ENCODE measurements at places on chromosomes 3 and 15.

GRCh38 chr15:37368961-37369360 lies 268.6 kb upstream of the MEIS2 start:
- no peak for DNase-seq

DNA sequence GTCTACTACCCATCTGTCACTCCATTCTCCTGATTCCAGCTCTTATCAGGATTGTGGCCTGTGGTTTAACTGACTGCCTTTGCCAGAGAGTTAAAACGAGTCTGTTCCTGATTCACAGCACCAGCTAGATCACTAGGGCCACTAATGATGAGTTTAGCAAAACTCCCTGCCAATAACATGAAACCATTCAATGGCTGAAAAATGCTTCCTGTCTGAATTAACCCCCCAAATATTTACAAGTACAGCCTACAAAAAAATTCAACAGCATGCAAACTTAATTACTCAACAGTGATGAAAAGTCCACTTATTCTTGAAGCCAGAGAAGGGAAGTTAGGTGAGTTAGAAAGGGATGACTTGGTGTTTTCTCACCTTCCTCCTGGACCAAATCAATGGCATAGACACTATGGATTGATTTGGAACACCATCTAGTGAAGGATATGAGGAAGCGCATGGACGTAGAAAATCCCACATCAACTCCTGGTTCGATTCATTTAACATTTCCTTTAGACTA lies 141.4 kb downstream of the TGFBR2 start:
- no peak for DNase-seq

- DNase-seq, result no peak
Measured at GRCh38 chr3:53850895-53851294, 4.5 kb downstream of the IL17RB start.

DNA sequence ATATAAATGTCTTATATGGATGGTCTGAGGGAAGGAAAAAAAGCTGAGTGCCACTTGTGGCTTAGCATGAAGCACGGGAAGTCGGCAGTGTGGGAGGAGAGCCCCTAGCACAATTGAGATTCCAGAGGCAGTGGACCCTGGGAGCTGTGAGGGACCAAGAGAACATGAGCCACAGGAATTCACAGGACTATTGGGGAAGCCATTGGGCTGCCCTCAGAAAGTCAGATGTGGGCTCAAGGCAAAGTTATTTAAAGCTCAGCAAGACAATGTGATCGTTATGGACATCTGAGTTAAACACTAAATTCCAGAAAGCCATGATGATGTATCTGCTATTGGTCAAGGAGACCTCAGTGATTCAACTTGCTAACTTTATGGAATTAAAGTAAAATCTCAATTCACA lies 380.8 kb upstream of the IL12A start:
- DNase-seq, result no peak

- DNase-seq, result no peak
Measured at GRCh38 chr15:59367022-59367451, 5.6 kb downstream of the MYO1E start.

DNA sequence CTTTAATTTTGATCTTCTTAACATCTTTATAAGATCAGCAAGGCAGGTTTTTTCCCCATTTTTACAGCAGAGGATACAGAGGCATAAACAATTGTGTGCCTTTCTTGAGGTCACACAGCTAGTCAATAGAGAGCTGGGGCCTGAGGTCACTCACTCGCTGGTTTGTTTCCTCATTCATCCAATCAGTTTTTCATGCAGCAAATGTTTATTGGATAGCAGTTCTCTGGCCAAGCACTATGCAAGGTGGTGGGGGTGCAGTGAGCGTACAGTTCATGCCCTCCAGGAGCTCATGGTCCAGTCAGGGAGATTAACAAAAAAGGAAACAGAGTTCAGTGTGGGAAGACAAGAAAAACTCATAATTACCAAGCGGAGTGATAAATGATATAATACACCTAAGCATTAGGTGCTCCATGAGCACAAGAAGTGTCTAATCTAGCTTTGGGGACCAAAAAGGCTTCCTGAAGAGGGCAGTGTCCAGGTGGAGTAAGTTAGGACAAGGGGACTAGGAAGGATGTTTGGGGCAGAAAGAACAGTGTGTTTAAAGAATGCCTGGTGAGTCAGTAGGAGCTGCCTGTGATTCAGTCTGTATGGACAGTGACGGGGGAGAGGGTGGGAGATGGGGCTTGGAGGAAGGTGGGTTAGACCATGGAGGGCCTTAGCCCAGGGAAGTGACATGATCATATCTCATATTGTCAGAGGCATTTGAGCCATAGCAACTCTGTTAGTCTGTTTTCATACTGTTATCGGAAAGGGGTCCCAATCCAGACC lies 29.3 kb downstream of the MAP2K5 start:
- no peak for DNase-seq

DNA sequence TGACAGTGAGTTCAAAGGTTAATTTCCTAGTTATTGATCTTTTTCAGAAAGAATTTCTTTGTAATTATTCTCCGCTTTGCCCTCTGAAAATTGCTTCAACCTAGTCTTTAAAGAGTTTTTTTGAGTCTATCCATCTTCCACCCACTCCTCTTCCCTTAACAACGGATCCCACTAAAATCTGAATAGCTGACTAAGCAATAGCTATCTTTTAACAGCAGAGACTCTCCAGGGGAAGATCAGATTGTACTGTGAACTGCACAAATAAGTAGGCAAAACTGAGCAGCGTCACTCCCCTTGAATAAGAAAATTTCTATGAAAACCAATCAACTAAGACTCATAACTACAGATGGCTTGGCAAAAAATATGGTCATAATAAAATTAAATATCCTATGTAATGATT lies 127.9 kb downstream of the TUSC7 start:
- DNase-seq, result no peak

GRCh38 chr3:49701388-49702077 lies 12.2 kb downstream of the RNF123 start:
- no peak for DNase-seq

- DNase-seq, result no peak
Measured at GRCh38 chr15:87578776-87579175, 677.8 kb downstream of the NTRK3 start.

GRCh38 chr15:76772776-76773175 lies 132.4 kb downstream of the SCAPER start:
- no peak for DNase-seq

DNA sequence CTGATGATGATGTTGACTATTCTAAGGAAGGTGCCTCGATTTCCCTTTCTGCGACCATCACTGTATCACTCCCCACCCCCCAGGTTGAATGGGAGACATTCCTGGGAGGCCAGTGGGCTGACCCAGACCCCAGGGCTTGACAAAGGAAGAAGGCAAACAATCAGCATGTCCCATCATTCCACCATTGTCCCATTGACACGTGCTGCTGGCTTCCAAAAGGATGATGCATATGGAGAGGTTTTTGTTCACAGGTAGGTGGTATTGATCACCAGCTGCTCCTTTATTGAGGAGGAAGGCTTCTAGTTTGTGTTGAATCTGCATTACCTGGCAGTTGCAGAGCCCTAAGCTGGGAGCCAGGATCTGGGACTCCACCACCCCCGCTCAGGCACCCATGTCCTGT lies 30.4 kb downstream of the RASGRF1 start:
- no peak for DNase-seq

GRCh38 chr3:81470524-81471278 lies 290.7 kb downstream of the GBE1 start:
- no peak for DNase-seq

GRCh38 chr15:66912001-66912400 lies 153.4 kb upstream of the SMAD3 start:
- no peak for DNase-seq

- no peak for DNase-seq
Measured at GRCh38 chr3:17140670-17141505, 256.1 kb downstream of the PLCL2 start.

GRCh38 chr3:156793851-156794250 lies 32.3 kb upstream of the LEKR1 start:
- DNase-seq, result no peak

GRCh38 chr3:80232760-80233159 lies 465.0 kb upstream of the ROBO1 start:
- DNase-seq, result no peak

DNA sequence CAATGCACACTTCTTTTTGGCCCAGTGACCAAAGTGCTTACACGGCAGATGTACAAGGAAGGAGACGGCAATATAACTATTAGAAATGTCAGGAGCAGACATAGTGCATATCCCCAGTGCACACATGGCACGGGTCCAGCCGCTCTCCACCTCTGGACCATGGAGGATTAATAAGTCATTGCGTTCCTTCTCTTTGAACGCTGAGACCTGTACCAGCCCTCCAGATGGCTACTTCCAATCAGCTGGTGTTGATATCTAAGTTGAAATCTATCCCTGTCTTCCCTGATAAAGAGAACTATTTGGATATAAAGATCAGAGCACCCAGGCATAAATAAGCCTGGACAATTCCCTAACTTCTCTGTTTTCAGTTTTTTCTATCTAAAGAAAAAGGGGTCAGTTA lies 212.5 kb downstream of the CADPS start:
- DNase-seq, result no peak

GRCh38 chr3:41717641-41718040 lies 244.3 kb downstream of the ULK4 start:
- no peak for DNase-seq

DNA sequence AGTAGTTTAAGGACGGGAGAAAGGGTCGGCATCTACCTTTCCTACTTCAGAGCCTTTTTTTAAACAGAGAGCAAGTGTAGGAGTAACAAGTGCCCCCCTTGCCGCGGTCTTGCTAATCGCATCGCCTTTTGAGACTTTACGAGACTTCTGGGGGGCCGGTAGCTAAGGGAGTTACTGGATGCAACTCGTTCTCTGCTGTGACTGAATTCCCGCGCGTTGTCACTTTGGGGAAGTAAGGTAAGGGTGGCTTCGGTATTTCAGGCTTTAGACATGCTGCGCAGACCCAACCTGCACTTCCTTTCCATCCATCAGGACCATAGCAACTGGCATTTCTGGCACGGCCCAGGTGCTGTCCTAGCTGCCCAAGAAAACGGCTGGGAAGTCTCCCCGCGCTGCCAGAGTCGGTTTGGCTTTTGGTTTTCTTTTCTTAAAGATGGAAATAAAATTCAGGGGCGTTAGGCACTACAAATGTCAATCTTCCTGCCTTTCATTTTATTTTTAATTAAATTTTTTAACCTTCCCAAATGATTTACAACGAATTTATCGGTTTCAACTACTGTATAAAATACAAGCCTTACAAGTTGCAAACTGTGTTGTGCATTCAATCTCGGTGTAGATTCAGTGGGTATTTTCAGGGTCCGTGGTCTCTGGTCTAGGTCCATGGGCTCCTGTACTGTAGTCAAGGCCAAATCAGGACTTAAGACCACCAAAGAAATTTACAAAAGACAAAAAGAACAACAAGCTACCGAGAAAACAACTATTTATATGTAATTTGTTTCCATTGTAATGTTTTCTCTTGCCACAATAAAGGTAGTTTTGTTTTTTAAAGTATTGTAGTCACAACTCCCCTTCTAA lies 3.5 kb downstream of the MECOM start:
- no peak for DNase-seq

DNA sequence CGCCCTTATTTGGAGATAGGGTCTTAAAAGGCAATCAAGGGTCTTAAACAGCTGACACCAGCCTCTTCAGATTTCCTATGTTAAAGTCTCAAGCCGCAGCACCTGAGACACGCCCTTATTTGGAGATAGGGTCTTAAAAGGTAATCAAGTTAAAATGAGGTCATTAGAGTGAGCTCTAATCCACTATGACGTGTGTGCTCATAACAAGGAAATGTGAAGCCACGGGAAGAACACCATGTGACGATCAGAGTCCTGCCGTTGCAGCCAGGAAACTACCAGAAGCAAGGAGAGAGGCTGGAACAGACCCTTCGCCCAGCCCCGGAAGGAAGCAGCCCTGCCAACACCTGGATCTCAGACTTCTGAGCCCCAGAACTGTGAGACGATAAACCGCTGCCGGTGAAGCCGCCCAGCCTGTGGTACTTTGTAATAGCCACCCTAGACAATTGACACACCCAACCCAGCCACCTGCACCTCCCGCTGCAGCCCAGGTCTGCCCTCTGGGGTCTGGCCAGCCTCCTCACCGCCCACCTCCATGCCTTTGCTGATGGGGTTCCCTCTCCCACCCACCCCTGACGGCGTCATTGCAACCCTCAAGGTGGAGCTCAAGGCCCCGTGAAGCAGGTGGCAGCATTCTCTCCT lies 137.9 kb downstream of the MEGF11 start:
- DNase-seq, result no peak

GRCh38 chr3:32951410-32951811 lies at the start of gene CCR4:
Gene CCR4 (plus strand): TSS chr3:32951644. CDS start chr3:32953423, 1,779 bp downstream.
- DNase-seq, result peak; percentile 43

DNA sequence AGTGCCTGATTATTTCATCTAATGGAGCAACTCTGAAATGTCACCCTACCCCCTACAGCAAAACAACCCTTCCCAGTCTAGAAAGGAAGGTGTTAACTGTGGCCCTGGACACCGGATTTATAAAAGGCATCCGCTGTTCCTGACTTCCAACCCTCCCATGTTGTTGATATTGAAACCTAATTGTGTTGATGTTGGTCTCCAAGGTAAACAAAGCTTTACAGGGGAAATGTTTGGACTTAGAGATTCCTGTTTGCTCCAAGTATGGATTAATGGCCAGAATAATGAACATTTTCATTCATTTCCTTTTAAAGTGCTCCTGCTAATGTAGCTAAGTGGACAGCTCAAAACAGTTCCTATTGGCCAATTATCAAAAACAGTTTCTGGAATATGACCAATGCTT lies 19.4 kb upstream of the LMCD1 start:
- DNase-seq, result no peak

GRCh38 chr3:42684632-42685362 lies 540 bp upstream of the KLHL40 start:
- no peak for DNase-seq

- DNase-seq, result no peak
Measured at GRCh38 chr15:36791844-36792571, 212.6 kb downstream of the CDIN1 start.

GRCh38 chr15:68679961-68680371 lies 101.2 kb downstream of the CORO2B start:
- DNase-seq, result no peak

DNA sequence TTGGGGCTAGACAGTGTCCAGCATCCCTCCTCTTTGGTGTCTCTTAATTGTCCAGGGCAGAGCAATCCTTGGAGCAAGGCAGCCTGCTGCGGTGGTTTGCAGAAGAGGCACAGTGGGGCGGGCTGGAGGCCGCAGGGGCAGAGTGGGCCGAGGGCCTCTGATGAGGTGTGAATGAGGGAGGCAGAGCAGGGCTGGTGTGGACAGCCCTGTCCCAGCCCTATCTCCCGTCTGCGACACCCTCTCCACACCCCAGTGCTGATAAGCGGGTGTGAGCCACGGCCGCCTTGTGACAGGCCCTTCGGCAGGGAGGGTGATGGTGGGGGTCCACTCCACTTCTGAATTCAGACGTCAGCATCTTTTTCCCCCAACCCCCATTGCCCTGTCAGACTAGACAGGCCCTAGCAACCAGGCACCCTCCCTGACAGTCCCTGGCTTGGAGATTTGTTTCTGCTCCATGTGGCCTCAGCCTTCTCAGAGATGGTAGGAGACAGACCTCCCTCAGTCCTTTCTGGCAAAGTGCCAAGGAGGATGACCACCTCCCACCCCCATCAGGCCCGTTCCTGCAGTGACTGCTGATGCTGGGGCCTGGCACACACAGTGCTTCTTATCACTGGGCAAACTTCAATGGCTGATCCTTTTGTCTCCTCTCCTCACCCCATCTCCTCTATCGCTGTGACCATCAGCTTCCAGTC lies 37.3 kb downstream of the EXOG start:
- no peak for DNase-seq

- DNase-seq, result no peak
Measured at GRCh38 chr3:127192576-127193232, at the start of gene PRR23E. Gene PRR23E (plus strand): TSS chr3:127193131. CDS start chr3:127196686, 3,555 bp downstream.

GRCh38 chr15:37764733-37765191 lies 169.7 kb upstream of the TMCO5A start:
- no peak for DNase-seq

Data from activated CD4-positive, alpha-beta T cell treated with anti-CD3 and anti-CD28 coated beads for 1 hour (primary cell).